NCI-H1417 (cell line): ENCODE measurements at places on chromosomes 2 and 18.

DNA sequence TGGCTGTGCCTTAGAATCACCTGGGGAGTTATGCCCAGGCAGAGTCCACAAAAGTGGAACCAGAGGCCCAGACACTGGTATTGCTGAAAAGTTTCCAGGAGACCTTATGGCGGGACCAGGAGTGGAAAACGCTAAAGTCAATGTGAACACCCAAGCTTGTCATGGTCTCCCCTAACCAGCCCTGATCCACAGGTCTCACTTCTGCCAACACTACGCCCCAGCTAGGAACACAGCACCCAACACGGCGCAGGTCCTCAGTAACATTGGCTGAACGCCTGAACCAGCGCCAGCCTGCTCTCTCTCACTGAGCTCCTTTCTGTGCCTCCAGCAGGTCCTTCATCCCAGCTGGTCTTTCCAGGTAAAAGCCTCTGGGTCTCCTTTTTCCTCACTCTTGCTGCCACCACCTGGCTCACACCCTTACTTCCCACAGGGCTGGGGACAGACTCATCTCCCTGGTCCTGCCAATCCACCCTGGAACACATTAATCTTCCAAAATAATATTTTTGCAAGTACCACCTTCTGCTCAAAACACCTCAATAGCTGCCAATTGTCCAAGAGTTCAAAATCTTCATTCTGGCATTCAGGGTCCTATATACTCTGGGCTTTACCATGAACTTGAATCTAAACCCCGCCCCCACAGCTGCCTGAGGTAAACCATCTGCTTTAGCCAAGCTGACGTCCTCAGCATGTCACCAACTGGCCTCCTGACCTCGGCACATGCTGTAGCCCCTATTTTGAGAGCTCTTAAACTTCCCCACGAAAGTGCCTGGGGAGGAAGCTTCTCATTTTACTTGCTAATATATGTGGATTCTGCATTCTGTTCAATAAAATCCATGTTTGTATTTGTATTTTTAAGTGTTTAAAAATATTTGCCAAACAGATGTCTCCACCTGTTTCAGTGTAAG, 34.6 kb downstream of the ADCY3 start:
- no peak for DNase-seq

GRCh38 chr2:10095175-10095574, 15.0 kb upstream of the CYS1 start:
- no peak for DNase-seq

DNA sequence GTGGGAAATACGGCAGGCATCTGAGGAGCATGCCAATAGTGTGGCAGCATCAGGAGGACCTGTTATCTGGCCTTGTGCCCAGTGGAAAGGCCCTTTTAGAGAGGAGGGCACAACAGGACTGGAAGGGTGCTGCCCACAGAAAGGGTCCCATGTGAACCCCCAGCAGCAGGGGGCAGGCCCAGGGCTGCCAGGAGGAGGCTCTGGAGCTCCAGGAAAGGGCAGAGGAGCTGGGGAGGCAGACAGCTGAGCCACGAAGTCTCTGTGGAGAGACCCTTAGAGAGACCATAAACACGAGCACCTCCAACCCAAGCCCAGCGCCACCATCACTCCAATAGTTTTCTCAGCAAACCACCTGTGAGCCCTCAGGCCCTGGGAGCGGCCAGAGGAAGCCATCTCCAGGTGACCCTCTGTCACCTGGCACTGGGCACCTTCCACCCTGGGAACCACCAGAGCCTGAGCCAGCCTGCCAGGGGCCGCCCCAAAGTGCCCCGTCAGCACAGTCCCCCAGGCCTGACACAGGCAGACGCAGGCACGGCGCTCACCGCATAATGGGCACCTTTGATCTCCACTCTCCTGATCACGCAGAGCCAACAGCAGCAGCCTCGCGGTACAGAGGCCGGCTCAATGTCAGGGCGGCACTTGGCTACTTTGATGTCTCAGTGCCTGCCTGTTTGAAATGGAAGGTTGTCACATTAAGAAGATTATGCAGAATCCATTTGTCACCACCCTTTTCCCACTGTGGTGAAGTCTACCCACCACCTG, 162.5 kb upstream of the RAB6C start:
- no peak for DNase-seq

DNA sequence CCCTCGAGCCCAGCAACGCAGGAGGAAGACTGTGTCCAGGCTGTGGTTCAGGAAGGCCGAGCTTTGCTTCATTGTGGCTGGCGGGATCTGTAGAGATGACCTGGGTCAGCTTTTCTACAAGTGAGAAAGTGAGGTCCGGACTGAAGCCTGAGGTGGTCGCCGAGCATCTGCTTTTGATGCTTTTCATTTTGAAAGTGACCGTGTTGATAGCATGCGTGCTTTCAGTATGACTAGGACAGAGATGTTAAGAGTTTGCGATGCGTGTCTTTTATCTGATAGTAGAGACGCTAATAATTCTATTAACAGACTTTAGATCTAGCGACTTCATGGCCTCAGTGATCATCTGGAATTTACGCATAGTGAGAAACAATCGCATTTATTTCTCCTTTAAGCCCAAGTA, 28.1 kb downstream of the CTDP1 start:
- no peak for DNase-seq

GRCh38 chr18:55477860-55478581, 110.0 kb downstream of the TCF4 start:
- DNase-seq: no peak

GRCh38 chr2:11809586-11810236, 63.3 kb downstream of the LPIN1 start:
- DNase-seq: no peak

DNA sequence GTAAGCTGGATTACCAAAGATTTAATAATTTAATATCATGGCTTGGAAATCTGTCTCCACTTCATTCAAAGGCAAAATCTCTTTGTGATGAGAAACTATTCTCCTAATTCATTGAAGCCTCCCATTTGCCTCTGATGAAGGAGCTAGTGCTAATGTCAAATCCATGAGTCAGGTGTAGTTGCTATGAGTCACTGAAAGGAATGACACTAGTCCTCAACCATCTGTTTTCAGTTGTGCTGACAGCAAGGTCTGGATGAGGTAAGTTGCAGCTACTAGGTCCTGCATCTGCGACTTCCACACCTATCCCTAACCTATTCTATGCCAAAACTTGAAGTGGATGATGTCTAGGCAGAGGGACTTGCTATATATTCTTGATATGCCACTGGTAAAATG, 324.0 kb upstream of the UBE2E3 start:
- no peak for DNase-seq
